Stimulated activated CD8-positive, alpha-beta memory T cell treated with anti-CD3 and anti-CD28 coated beads, Interleukin-4, amount 100 ng/mL, for 24 hours (primary cell): ENCODE measurements at places on chromosomes 2 and 18.

DNA sequence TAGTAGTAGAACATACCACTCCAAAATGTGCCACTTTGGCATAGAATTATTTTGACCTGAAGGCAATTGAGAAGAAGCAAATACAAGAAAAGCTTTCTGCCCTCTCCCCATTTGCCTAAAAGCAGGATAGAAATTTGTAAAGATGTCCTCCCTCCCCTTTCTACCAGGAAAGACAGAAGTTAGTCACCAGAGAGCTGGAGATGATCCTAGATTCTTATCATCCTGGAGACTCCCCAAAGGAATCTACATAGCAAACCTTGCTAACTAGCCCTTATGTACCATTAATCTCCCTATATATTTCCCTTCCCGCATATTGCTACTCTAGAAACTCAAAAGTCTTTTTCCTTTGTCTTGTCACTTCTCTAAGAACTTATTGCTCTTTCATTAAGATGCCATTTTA lies 12.6 kb upstream of the TMEM37 start:
- DNase-seq = no peak

DNA sequence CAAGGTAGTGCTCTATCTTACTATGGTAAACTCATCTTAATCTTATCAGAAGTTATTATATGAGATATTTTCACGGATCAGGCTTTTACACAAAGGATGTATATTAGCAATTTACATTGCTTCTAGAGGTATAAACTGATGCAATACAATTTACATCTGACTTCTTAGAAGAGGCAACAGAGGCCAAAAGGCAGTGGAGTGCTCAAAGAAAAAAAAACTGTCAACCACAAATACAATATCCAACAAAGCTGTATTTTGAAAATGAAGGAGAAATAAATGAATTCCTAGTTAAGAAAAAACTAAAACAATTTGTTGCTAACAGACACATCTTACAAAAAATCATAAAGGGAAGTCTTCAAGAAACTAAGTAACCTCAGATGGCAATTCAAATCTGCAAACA lies 1031.5 kb upstream of the CNTNAP5 start:
- DNase-seq = no peak

- no peak for DNase-seq
These were observed 24.1 kb downstream of the COL6A3 start for GRCh38 chr2:237389831-237390230.

DNA sequence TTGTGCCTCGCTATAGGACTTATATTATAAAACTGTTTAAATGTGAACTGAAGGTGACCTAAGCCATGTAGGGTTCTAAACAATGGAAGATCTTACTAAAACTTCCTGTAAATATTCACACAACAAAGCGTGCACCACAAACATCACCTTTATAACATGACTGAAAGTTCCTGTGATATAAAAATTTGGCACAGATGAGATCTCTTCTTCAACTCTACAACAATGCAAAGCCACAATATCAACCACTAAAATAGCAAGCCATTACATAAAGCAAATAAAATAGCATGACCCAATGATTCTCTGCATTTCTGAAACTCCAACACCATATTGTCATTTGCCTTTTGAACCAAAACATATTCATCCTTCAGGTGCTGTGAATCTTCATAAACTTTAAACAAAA lies 3.5 kb downstream of the YES1 start:
- DNase-seq = no peak

GRCh38 chr18:75076286-75076685 lies 132.7 kb downstream of the PTGR3 start:
- no peak for DNase-seq

GRCh38 chr2:40725040-40725439 lies 273.1 kb upstream of the SLC8A1 start:
- DNase-seq = no peak
